ENCODE measurements at places on chromosomes 7 and 10.

- no peak for DNase-seq
Measured at GRCh38 chr10:100913470-100913865, 705 bp downstream of the SLF2 start.

DNA sequence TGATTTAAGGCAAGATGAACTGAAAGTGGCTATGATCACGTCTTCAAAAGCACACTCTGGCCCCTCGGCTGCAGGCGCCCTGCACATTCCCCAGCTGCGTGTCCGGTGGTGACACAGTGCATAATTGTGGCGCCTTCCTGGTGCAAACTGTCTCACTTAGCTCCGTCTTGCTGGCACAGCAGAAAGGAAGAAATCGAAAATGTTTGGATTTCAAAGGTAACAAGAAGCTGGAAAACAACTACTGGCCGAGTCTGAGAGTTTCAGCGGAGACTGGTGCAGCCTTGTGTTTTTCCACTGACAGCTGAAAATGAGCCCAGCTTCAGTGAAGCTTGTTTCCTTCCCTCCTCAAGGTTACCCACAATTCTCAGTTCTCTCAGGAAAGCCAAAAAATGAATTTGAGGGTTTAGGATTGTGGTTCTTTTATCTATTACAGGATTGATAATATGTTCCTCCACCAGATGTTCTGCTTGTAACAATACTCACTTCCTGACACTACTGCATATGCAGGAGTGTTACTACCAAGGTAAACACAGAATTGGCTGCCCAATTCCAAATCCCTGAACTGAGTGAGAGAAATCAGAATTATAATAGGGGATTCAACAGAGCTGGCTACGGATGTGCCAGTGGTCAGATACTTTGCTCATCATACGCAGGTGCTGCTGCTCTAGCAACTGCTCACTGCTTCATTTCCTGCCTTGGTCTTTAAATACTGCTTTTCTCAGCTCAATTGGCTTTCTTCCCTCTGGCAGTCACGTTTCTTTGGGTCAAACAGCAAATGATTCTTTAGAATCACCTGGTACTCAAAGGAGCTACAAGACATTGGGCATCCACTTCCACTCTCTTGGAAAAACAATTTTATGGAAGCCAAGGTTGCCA is 63.7 kb downstream of the TRUB1 start:
- DNase-seq, result no peak

GRCh38 chr7:42931447-42931833 is 534 bp downstream of the PSMA2 start:
- DNase-seq, result no peak

GRCh38 chr7:28999427-28999826 is 41.3 kb upstream of the TRIL start:
- no peak for DNase-seq

- DNase-seq, result no peak
Measured at GRCh38 chr10:110860576-110861241, 11.0 kb upstream of the PDCD4 start.

DNA sequence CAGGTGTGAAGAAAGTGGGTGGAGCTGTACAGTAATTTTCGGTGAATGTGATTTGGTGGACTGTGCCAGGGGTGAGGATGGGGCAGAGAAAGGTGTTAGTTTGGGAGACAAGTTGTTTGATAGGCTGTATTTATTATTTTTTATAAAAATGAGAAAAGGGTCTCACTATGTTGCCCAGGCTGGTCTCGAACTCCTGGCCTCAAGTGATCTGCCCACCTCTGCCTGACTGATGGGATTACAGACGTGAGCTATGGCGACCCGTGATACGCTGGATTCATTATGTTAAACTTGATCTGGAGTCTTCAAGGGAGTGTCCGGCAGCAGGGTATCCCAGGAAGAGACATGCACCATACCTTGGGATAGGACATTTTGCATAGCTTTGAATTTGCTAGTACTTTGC is 1.3 kb downstream of the KAT6B start:
- no peak for DNase-seq

DNA sequence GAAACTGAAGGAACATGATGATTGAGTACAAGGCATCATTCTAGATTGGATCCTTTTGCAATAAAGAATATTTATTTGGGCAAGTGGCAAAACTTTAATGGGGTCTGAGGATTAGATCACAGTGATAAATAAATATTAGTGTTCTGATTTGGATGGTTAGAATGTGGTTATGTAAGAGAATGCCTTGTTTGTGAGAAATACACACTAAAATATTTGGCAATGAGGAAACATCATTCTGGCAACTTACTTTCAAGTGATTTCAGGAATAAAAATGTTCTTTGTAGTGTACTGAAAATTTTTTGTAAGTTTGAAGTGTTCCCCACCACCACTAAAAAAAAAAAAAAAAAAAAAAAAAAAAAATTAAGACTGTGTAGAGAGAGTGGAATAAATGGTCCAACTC is 185.1 kb upstream of the NEBL start:
- DNase-seq, result no peak

GRCh38 chr10:57188846-57189245 is 827.8 kb upstream of the ZWINT start:
- no peak for DNase-seq

- no peak for DNase-seq
Measured at GRCh38 chr7:80213814-80214213, 79.2 kb downstream of the GNAI1 start.

GRCh38 chr7:115292381-115292780 is 370.5 kb downstream of the MDFIC start:
- DNase-seq, result no peak

GRCh38 chr10:60209874-60210570 is 179.7 kb downstream of the ANK3 start:
- DNase-seq, result no peak

DNA sequence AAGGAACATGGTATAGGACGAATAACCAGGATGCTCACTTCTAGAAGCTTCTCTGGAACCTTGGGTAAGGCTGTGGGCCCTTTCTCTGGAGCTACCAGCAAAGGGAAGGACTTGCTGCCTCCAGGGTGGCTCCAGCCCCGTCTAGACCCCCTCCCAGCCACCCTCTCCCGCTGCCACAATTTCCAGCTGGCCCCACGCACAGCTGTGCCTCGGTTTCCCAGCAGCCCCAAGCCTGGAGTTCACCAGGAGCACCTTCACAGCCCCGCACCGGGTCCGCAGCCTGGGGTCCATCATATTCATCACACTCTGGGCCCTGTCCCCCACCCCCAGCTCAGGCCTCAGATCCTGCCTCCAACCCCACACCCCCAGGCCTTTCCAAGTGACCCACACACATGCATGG is 35.6 kb upstream of the GTF2IRD1 start:
- no peak for DNase-seq

DNA sequence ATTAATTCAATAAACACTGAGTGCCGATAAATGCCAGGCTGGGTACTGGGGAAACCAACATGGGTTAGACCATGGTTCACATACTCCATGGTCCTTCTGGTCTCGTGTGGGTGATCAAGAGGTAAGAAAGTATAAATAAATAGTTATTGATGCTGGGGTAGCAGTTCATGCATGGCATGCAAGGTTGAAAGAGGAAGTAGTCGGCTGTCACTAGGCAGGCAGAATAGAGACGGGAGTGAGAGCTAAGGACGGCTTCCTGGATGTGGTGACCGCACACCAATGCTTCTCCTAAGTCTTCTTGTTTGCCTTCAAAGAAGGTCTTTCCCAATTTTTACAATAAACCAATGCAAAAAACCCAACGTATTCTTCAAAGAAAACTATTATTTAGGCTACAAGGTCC is 208.6 kb downstream of the ADAM12 start:
- DNase-seq, result no peak

DNA sequence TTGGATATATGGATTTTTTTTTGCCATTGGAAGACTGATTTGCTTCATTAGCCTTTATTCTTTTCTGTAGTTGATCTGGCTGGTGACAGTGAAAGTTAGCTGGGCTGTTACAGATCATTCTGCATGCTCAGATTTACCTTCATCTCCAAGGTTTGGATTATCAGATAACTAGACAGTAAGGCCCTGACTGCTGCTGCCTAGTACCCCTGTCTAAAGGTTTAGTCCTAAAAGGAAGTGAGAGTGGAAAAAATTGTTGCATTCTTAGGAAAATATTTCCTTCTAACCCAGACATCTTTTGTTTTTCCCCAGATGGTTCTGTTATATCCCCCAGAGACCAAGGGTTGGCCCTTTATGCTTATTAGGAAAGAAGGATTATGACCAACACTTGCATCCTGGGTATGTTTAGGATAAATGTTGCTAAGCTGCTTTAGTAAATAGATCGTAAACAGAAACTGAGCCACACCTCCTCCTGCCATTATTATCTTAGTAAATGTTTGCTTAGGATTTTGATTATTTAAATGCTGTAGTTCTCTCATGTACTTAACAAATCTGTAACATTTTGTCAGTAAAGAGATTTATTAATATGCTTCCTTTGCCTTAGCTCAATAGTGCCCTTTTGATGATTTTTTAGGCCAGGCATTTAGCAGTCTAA is 44.4 kb downstream of the MCU start:
- DNase-seq, result no peak

- no peak for DNase-seq
Measured at GRCh38 chr7:92417913-92418312, 29.4 kb upstream of the GATAD1 start.

GRCh38 chr7:98628418-98628817 is 11.3 kb downstream of the NPTX2 start:
- no peak for DNase-seq

DNA sequence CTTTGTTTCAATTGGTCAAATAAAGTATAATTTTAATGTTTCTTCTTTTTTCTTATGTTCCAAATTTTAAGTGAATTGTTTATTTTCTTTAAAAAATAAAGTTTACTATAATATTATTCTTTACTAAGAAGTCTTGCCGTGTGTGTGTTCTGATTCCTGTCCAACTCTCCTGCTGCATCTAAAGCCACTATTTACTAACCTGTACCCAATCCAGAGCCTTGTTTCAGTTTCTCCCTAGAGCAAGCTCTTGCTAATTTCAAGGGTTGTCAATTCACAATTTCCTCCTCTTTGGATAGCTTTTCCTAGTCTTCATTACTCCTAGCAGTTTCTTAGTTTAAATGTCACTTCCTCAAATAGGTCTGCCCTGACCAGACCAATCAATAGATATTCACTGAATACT is 314.9 kb upstream of the SEMA3A start:
- no peak for DNase-seq

GRCh38 chr7:148485618-148486017 is 104.9 kb upstream of the C7orf33 start:
- no peak for DNase-seq

GRCh38 chr7:66281678-66282590 is 76.8 kb downstream of the TPST1 start:
- no peak for DNase-seq

DNA sequence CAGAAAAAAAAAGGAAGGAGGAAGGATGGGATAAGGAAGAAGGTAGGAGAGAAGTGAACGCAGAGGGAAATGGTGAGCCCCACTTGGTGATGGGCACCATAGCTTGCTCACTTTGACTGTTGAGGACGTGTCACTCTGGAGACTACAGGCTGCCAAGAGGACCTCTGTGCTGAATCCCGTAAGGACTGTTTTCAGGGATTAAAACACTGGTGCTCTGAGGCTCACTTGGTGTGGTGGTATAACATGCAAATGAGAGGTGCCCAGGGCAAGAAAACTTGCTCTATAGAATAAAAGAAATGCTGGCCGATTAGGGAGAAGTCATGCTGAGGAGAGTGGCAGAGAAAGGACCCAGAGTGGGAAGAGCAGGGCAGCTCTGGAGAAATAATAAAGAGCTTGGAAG is 5.3 kb upstream of the IL2RA start:
- no peak for DNase-seq

GRCh38 chr7:36279200-36279925 is 110.3 kb upstream of the ANLN start:
- DNase-seq, result no peak

DNA sequence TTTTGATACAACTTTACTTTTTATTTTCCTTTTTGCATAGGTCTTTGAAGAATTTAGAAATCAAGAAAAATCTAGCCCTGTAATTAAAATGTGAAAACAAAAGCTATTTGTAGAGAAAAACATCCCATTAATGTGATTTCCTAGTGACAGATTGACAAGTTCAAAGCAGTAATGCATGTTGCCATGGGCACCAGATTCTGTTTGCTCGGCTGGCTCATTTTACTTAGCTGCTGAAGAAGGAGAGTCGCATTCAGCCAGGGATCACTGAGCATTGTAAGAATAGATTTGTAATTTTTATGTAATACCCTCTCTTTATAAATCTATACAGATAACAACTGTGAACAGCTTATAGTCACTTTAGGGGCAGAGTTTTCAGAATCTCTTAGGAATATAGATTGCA is 28.5 kb downstream of the DNAJB9 start:
- no peak for DNase-seq

DNA sequence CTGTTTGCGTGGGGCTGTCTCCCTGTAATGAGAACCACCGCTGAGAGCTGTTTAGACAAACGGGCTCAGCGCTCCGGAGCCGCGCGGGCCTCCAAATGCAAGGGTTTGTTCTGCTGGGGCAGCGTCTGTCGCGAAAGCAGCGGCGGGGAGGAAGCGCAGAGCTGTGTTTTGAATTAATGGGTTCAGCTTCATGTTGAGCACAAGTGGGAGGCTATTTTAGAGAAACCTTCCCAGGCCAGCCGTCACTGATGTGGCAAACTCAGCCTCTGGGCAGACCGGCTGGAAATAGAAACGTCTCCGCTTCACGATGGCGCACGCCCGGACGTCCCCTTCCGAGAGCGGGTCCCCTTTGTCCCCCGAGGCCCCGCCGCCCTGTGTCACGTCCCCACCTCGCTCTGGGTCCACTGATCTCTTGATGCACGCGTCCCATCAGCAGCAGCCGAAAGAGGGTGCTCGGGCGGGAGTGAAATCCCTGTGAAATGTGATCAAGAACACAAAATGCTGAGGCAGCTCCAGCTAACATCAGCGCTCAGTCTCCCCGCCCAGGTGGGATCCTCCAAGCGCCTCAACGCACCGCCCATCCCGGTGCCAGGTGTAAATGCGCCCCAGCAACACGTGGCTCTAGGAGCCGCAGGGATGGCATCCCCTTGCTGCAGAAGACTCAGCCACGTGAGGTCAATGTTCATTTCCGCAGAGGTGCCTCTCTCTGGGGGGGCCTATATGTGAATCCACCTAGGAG is 44.9 kb downstream of the BAMBI start:
- DNase-seq, result no peak

DNA sequence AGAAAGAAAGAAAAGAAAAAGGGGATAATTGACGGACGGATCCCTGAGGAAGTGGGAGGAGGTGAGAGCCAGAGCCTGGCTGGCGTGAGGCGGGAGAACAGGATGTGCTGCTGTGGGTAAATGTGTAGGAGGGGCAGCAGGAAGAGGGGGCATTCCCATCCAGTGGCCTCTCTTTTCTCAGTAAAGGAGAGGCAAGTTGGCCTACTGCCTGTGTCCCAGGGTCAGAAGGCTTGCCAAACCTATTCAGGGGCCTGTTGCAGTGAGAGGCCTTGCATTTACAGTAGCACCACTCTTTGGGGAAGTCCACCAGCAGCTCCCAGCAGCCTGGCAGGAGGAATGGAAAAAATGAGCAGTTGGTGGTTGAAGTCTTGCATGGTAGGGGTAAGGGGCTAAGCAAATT is 26.6 kb upstream of the ASCC1 start:
- DNase-seq, result no peak

GRCh38 chr10:36556468-36556867 is 568.9 kb upstream of the ANKRD30A start:
- no peak for DNase-seq

DNA sequence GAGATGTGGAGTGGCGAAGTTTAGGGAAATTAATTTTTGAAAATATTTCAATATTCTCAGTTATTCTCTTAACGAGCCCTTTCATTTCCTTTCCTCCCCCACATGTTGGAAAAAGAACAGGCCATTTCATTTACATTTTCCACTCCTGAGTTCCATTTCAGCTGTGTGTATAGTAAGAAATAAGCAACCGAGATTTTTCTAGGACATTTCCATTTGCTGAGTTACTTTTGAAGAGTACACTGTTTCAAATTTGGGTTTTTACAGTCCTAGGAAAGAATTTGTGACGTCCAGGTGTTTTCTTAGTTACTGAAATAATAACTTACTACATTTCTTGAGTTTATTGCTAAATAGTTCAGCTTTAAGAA is 1.2 kb downstream of the SEPTIN7 start:
- no peak for DNase-seq

Measured in breast epithelium (tissue), 4 donors.